ENCODE measurements at places on chromosomes 2 and 18. TPM values are rescaled to one million over a fixed set of nuclear protein-coding genes. Genes with fewer than 3 reads are reported as not detected.

Gene FSHR
- not detected for total RNA-seq

Gene ACTG2
- 0.31 TPM for total RNA-seq

Gene NPPC
- total RNA-seq = not detected

Gene TXNDC2
- total RNA-seq = not detected

Gene MLPH
- total RNA-seq = 10.4 TPM

Gene LYG1
- total RNA-seq = 0.24 TPM

Gene LTBP1
- total RNA-seq = 5.8 TPM

GRCh38 chr2:10620481-10620880 lies 69.3 kb downstream of the NOL10 start:
- DNase-seq = no peak

- peak; percentile 57 for DNase-seq
These were observed 132.1 kb downstream of the MBP start for GRCh38 chr18:77000527-77000926.

GRCh38 chr18:61651880-61652268 lies 240.9 kb downstream of the RNF152 start:
- no peak for DNase-seq

- DNase-seq = no peak
These were observed 230.2 kb downstream of the KCNE4 start for GRCh38 chr2:223282221-223282620.

- DNase-seq = peak; percentile 65
These were observed 14.3 kb downstream of the KCNK3 start for GRCh38 chr2:26706616-26707473.

GRCh38 chr2:143808166-143808565 lies 678.9 kb downstream of the ARHGAP15 start:
- no peak for DNase-seq

DNA sequence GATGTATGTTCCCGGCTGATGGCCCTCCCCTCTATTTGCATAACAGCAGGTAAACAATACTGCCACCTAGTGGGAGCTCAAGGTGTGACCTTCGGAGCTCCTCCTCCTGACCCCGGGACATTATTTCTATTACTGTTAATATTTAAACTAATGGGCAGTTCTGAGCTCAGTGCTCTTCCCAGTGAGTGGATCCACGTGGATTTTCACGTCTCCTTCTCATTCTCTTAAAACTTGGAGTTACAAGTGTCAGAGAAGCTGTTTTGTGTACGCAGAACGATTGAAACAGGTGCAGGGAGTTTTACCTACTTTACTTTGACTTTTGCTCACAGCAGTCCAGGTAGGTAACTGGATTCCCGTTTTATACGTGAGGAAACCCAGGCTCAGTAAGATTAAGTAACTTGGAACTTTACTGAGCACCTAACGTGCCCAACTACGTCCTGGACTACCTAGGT lies 127.3 kb downstream of the PRKCE start:
- DNase-seq = peak; percentile 84
